Stimulated activated CD4-positive, alpha-beta T cell treated with anti-CD3 and anti-CD28 coated beads, Interleukin-4, amount 100 ng/mL, for 4 hours (primary cell): ENCODE measurements at places on chromosomes 12 and 14.

- DNase-seq, result peak; percentile 79
These were observed 42.2 kb upstream of the ATP23 start for GRCh38 chr12:57899010-57899662.

- no peak for DNase-seq
These were observed 192.5 kb downstream of the KCNA5 start for GRCh38 chr12:5236022-5236640.

DNA sequence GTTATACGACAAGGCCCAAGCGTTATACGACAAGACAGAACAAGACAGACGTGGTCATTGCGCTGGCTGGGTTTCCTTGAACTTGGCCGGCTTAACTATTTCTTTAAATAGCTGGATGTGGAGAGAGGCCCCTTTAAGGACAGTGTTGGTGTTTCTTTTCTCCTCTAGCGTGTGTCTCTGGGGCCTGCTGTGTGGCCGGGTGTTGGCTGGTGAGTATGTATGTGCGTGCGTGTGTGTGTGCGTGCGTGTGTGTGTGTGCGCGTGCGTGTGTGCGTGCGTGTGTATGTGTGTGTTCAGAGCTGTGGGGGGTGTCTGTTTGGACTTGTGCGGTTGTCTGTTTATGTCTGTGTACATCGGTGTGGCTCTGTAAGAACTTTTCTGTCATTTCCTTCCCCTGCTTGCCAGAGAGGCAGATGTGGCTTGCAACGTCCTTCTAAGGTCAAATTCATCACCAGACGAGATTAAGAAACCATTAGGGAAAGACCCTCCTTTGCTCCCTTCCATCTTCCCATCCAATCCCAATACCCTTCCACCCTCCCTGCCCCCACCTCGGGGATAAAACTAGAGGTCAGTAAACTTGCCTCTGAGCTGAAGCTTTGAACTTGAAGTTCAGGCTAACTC lies 78.6 kb upstream of the TBX3 start:
- no peak for DNase-seq

- DNase-seq, result no peak
These were observed 35.5 kb upstream of the CSRP2 start for GRCh38 chr12:76914102-76914859.

- DNase-seq, result no peak
These were observed 6.5 kb upstream of the TMEM119 start for GRCh38 chr12:108604208-108604941.

DNA sequence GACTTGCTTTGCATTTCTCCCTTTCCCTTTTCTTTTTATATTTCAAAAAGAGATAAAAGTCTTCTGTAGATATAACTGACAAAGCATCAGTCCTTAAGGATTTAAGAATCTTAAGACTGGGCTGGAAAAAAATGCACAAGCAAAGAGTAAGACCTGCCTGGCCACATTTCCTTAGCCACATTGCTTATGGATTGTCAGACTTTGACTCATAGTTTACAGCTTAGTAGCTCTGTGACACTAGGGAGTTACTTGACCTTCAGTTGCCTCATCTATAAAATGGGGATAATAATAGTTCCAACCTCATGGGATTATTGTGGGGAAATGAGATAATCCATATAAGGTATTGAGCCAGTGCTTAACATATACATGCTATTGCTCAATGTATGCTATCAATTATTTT lies 66.4 kb upstream of the STK38L start:
- no peak for DNase-seq

GRCh38 chr12:104722601-104723534 lies 235.2 kb downstream of the SLC41A2 start:
- DNase-seq, result no peak

GRCh38 chr14:23528555-23528954 lies 23.0 kb downstream of the ZFHX2 start:
- DNase-seq, result no peak

DNA sequence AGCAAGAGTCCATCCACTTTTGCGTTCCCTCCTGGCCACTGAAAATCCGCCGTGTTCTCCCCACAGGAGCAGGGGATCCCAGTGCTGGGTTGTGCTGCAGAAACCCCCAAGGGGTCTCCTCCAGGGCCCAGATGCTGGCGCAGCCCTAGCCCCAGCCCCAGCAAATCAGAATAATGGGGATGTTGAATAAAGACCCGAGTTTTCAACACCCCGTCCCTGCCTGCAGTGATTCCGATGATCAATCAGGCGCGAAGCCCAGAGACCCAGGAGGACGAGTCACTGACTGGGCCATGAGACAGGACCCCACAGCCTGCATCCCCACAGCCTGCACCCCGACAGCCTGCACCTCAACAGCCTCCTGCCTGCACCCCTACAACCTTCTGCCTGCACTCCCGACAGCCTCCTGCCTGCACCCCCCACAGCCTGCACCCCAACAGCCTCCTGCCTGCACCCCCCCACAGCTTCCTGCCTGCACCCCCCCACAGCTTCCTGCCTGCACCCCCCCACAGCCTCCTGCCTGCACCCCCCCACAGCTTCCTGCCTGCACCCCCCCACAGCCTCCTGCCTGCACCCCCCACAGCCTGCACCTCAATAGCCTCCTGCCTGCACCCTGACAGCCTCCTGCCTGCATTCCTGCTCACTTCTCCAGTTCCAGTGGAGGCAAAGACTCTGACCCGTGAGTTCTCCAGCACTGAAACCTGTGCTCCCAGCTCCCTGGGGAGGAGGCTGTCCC lies 37.2 kb downstream of the TNFAIP2 start:
- DNase-seq, result no peak

- DNase-seq, result no peak
These were observed 17.9 kb downstream of the C12orf43 start for GRCh38 chr12:120998435-120998834.

DNA sequence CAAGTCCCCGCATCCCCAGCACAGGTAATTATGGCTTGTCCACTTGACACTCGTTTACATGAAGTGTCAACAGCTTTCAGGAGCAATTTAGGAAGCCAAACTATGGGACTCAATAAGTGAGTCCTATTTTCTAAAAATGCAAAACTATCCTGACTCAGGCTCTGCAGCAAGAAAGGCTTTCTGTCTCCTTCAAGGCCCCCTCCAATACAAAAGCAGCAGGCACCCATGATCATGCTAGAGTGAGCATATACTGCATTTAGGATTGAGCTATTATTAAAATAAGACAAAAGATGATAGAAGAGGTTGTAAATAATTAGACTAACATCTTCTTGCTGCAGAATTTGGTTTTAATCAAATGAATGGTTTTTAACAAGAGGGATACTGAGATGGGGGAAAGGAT lies 3.2 kb downstream of the SIX6 start:
- DNase-seq, result no peak

DNA sequence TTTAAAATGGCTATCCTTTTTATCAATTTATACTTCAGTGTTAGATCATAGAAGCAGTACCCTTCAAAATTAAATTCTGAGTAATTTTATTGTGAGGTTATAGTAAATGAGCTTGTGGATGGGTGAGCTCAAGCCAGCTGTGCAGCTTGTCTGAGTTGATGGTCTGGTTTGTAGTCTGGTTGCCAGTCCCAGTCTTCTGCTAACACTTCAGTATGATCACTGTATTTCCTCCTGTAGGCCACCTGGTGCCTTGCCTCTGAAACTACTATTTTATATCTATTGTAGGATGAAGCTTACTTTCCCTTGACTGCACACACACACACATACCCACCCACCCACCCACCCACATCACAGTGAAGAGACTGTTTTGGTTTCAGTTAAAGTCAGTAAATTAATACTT lies 496.4 kb downstream of the PCNX1 start:
- DNase-seq, result peak; percentile 18

- no peak for DNase-seq
These were observed 333.8 kb downstream of the PDZRN4 start for GRCh38 chr12:41521872-41522379.

- no peak for DNase-seq
These were observed 23.0 kb upstream of the GSG1 start for GRCh38 chr12:13126494-13126893.

DNA sequence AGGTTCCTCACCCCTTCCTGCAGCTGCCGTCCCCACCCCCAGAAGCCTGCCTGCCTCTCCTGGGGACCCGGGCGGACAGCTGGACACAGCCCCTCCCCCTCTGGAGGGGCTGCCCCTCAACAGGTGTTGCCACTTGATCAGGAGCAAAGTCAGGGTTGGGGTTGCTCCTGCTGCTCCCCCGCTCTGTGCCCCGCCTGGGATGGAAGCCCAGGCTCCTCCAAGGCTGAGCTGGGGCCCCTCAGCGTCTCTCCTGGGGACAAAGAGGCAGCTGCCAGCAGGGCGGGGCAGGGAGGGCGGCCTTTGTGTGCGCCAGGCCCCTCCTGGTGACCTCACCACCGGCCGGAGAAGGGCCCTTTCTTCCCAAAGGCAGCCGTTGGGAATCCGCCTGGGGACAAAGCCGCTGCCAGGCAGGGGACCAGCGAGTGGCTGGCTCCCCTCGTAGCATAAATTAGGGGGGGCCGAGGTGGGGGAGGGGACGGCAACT lies 13.7 kb downstream of the TRMT61A start:
- DNase-seq, result no peak

- DNase-seq, result no peak
These were observed 140.6 kb upstream of the PELI2 start for GRCh38 chr14:55977392-55978150.

DNA sequence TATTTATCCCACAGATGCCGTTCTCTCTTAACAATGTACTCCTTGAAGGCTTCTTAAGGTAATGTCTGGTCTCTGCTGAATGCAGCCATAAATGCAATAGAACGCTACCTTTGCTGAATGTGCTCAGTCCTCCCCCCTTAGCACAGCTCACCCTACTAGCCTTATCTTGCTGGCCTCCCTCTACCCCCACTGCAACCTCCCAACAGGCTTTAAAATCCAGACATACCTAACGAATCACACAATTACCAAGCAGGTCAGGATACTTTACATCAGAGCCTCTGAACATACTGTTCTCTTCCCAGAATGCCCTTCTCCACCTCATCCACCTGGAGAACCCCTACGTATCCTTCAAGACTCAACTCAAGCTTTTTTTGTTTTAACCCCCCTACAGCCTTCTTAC lies 51.0 kb upstream of the CRADD start:
- DNase-seq, result no peak

DNA sequence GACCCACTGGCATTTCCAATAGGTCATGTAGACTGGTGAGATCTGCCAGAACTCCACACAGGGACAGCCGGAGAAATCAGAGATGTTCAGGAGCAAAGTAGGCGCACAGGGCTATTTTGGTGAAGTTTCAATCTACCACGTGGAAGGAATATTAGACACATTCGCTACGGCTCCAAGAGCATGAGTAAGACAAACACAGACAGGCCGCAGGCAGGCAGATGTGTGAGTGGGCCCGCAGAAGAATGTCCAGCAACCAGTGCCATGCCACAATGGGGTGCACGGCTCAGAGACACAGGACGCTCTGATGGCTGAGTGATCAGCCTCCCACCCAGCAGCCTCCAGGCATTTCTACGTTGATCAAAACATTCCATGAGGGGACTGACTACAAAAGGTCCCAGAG lies 10.4 kb downstream of the SLC15A4 start:
- no peak for DNase-seq

DNA sequence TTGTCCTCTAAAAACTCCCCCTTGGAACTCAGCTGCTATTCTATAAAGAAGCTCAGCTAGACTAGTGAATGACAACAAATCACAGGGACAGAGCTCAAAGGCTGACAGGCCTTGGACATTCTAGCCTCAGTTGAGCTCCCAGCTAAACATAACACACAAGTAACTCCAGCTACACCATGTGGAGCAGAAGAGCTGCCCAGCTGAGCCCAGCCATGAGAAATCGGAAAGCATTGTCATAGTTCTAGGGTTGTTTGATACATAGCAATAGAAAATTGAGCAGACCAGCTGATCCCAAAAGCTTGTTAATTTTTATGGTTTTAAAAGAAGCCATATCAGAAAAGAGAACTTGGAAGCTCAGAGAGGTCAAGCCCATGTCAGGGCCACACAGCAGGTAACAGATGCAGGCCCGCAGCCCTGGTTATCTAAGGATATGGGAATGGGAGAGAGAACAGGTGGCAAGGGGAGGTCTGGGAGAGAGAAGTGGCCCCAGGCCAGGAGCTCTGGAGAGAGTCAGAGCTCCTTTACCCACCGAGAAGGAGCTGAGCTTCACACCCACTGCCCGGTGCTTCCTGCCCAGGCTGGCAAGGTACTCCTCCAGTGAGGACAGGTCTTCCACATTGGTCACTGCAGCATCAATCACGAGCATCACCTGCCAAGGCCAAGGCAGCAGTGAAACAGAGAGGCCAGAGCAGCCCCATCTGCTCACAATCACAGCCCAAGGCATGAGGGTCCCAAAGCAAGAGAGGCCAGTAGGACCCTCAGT lies 2.9 kb downstream of the NGB start:
- DNase-seq, result no peak

GRCh38 chr12:132479938-132480622 lies 9.9 kb upstream of the FBRSL1 start:
- DNase-seq, result no peak

- DNase-seq, result no peak
These were observed 158.9 kb upstream of the PLEKHG7 start for GRCh38 chr12:92543840-92544239.

- DNase-seq, result no peak
These were observed 126.3 kb downstream of the RALGAPA1 start for GRCh38 chr14:35682802-35683201.

DNA sequence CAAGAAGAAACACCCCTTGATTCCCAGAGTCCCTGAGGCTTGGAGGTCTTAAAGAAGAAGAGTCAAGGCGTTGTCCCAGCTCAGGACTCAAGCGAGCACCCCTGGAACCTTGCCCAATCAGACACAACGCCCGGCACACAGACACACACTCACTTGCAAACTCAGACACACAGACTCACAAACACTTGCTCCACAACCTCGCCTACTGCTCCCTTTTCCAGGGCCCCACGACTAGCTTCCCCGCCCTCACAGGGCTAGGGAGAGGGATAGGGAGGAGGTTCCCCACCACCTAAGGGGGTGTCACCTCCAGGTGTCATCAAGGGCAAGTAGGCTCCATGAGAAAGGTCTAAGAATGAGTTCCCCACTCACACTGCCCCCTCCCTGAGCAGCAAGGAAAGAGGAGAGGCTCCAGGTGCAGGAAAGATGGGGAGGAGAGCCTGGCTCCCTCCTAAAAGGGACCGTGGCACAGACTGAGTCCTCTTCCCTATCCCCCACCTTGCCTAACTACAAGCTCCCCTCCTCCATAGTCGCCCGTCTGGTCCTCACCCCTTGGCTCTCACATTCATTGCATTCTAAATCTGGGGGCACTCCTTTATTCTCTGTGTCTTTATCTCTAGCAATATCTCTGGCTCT lies 717 bp downstream of the WNT10B start:
- DNase-seq, result no peak
